Glutamatergic neuron (in vitro differentiated cells): ENCODE measurements at places on chromosomes 13 and 19. TPM values are rescaled to one million over a fixed set of nuclear protein-coding genes. Genes with fewer than 3 reads are reported as not detected.

DNA sequence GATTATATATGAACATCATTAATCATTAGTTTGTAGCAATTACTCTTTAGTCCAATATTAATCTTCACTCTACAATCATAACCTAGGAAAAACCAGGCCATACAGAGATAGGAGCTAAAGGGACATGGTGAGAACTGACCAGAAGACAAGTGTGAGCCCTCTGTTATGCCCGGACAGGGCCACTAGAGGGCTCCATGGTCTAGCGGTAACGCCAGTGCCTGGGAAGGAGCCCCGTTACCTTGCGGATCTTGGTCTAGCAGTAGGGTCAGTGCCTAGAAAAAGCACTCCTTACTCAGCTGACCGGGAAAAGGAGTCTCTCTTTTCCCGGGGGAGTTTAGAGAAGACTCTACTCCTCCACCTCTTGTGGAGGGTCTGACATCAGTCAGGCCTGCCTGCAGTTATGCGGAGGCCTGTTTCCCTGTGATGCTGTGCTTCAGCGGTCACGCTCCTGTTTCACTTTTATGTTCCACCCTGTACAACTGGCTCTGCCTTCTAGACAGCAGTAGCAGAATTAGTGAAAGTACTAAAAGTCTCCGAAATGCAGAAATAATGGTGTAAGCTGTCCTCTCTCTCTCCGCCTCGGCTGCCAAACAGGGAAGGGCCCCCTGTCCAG, 13.8 kb downstream of the OR7D4 start:
- no peaks in the 10 kb centered on the region for H3K36me3 ChIP-seq
- no peak overlapping the region for H3K27ac ChIP-seq
- no peaks in the 10 kb centered on the region for H3K27me3 ChIP-seq

Gene CEACAM8
- not detected for total RNA-seq

GRCh38 chr19:31461814-31462539, 112.7 kb upstream of the TSHZ3 start:
- no peaks in the 10 kb centered on the region for H3K36me3 ChIP-seq
- H3K27ac ChIP-seq, result no peak overlapping the region
- no peaks in the 10 kb centered on the region for H3K27me3 ChIP-seq
- H3K4me3 ChIP-seq, result no peak overlapping the region
- H3K4me1 ChIP-seq, result no peaks in the 10 kb centered on the region
- DNase-seq, result no peak

DNA sequence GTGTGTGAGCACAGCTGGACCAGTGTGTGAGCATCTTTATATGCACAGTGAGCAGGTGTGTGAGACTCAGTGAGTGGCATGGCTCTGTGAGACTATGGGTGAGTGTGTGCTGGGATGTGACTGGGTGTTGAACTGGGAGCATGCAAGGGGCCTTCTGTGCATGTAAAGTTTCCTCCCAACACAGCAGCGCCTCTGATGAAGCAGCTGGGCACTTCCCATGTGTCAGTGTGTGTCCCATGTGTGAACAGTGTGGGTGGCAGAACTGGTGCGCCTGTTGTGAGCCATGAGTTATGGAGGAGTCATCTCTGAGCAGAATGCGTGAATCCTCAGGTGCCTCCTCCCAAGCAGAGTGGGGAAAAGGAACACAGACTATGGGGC, 24.1 kb downstream of the LGALS16 start:
- no peak overlapping the region for H3K27ac ChIP-seq
- H3K36me3 ChIP-seq, result no peaks in the 10 kb centered on the region
- no peak overlapping the region for H3K4me3 ChIP-seq
- no peaks in the 10 kb centered on the region for H3K27me3 ChIP-seq

DNA sequence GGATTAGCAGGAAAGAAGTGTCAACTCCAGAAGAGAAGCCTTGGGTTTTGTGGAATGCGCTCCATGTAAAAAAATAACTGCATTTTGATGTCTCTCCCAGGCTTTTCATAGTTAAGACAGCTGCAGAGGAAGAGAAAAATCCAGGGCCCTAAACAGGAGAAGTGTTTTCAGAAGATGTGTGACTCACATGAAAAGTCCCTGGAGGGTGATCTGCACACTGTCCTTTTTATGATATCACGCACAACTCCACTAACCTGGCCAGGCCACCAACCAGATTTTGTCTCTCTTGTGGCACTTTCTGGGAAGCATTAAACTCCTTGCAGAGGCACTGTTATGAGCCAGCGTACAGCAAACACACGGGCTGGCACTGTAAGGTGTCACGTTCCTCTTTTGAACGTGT, 267.3 kb downstream of the FGF9 start:
- no peak for DNase-seq
- no peak overlapping the region for H3K27ac ChIP-seq
- H3K4me3 ChIP-seq, result no peak overlapping the region
- peaks cover 2% of the 10 kb centered on the region for H3K27me3 ChIP-seq

DNA sequence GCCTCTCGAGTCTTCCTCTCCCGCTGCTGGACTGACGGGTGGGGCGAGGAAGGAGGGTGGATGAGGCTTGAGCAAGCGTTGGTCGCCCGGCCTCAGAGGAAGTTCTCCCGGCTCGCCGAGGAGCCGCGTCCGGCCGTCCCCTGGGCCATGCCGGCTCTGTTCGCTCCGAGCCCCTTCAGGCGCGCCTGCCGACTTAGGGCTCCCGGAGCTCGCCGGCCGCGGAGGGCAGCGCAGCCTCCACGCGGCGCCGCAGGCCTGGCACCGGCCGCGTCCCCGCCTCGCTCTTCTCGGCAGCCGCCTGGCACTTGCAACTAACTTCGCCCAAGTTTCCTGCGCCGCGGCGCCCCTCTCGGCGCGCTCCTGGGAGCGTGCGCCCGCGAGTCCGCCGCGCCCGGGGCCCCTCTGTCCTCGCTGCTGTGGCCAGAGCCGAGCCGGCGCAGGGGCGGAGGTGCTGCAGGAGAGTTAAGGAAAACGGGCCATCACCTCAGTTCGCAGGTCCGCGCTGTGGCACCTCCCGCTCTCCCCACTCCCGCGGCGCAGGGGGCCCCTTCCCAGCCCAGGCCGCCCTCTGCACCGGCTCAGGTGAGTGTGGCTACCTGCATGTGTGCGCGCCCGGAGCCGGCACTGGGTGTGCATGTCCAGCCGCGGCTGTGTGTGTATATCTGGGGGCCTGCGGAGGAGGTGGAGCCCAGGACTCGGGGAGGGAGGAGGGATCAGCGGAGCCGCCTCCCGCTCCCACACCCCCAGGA, 641 bp upstream of the SOX21 start:
- DNase-seq, result peak; percentile 58
- H3K4me1 ChIP-seq, result peaks cover 5% of the 10 kb centered on the region
- H3K4me3 ChIP-seq, result peak overlapping the region; percentile 80

Gene LRRC4B
- total RNA-seq, result 28.5 TPM
